Dermis blood vessel endothelial cell (primary cell): ENCODE measurements at places on chromosomes 7 and 10.

DNA sequence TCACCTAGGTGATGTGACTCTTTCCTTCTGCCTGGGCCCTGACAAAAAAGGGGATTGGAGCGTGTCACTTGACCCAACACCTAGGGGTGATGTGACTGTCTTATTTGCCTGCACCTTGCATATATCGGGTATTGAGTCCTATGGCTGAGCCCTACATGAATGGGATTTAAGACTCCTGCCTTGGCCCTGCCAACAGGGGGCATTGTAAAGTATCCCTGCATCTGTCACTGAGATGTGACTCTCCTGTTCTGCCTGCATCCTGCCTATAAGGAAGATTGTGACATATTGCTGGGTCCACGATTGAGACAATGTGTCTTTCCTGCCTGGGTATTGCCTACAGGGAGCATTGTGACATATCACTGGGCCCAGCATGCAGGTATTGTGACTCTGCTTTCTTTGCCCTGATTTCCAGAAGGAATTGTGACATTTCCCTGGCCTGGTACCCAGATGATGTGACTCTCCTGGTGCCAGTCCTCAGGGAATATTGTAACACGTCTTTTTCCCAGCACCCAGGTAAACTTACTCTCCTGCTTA, 14.2 kb upstream of the ZNF107 start:
- no peak for DNase-seq

GRCh38 chr10:76559892-76560220, 1077.8 kb downstream of the KCNMA1 start:
- DNase-seq, result no peak

DNA sequence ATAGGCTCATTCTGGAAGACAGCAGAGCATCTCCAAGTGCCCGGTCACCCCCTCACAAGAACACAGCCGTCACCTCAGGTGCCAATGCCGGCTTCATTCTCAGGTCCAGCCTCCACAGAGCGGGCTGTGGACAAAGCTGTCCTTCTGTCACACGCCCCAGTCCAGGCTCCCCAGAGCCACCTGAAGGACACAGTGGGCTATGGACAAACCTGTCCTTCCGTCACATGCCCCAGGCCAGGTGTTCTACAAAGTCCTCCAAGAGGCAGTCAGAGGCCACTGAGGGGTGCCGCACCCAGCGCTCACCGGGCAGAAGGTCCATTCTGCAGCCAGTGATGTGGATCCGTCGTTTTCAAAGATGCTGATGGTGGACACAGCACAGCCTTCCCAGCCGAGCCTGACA, 173.2 kb upstream of the PPP2R2D start:
- DNase-seq, result no peak

- no peak for DNase-seq
Measured at GRCh38 chr7:110677405-110677804, 413.5 kb upstream of the LRRN3 start.

DNA sequence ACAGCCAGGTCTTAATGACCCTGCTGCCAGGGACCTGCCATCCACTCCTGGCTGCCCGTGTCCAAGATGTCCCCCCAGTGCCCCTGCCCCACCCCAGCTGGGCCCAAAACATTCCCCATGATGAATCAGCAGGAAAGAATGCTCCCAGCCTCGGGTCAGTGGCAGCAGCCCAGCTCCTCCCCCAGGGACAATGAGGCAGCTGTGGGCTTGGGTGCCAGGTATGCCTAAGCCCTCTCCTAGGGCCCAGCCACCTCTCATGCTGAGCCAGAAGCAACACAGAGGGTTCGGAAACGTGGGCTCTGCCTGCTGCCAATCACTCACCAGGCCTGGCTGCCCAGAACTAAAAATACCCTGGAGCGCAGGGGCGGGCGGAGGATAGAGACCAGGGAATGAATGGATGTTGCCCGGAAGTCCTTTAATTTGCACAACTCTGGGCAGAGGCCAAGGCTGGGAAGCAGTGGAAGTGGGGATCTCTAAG, 1.5 kb upstream of the LOXL4 start:
- DNase-seq, result peak; percentile 68

- DNase-seq, result peak; percentile 47
Measured at GRCh38 chr7:144818511-144818910, 17.3 kb downstream of the TPK1 start.

DNA sequence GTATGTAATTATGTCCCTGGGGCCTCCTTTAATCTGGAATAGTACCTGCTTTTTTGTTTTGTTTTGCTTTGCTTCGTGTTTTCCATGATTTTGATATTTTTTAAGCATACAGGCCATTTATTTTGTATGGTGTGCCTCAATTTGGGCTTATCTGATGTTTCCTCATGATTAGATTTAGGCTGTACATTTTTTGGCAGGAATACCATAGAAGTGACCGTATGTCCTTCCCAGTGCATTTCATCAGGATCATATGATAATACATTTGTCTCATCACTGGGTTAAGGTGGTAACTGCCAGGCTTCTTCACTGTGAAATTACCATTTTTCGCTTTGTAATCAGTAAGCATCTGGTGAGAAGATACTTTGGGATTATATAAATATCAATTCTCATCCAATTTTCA, 117.8 kb upstream of the SAMD8 start:
- DNase-seq, result no peak
